KBM-7 (cell line): ENCODE measurements at places on chromosomes 4 and X.

GRCh38 chrX:118189000-118189399 is 72.4 kb upstream of the KLHL13 start:
- DNase-seq = peak; percentile 7

GRCh38 chr4:73683033-73683432 is 57.3 kb upstream of the CXCL8 start:
- DNase-seq = no peak

GRCh38 chr4:129446074-129446473 is 350.1 kb downstream of the C4orf33 start:
- DNase-seq = no peak

DNA sequence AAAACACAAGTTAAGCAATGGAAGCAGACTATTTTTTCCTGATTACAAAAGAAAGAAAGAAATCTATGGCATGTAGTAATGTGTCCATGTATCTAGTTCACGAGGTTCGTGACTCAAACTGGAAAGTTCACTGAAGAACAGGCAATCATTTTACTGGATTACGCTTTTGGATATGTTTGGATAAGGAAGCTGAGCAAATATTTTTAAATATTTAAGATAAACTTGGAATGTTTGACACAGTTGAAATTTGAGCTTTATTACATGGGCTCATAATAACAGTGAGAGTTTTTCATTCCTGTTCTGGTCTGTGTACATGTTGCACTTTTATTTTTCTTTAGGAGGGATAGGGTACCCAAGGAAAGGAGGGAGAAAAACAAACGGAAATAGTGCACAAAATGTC is 244.2 kb upstream of the GK2 start:
- no peak for DNase-seq

- peak; percentile 92 for DNase-seq
These were observed 31.5 kb upstream of the ELF2 start for GRCh38 chr4:139208404-139208945.

DNA sequence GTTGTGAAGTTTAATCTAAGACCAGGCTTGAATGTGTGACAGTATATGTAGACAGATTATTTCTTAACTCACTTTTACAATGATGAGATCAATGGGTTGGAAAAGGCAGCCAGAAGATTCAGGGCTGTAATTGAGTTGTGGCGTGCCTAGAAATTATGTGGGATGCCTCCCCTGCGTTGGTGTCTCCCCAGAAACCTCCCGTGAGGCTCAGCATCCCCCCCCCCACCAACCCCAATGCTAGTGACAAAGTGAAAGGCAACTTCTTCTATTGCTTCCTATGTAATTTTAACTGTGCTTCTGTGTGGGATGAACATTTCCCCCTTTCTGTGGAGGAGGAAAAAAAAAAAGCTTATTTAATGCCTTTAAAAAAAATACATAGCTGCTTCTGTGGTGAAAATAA is 297.9 kb downstream of the ARHGAP10 start:
- no peak for DNase-seq

GRCh38 chr4:75673959-75674328 is 733 bp upstream of the G3BP2 start:
- no peak for DNase-seq

GRCh38 chrX:68490644-68491043 is 8.2 kb upstream of the YIPF6 start:
- peak; percentile 34 for DNase-seq

- no peak for DNase-seq
These were observed 60.6 kb upstream of the LIMCH1 start for GRCh38 chr4:41477181-41477905.

GRCh38 chr4:88481537-88481936 is 24.6 kb downstream of the HERC5 start:
- DNase-seq = no peak

GRCh38 chrX:120120223-120120622 is 4.5 kb upstream of the RHOXF1 start:
- DNase-seq = no peak

DNA sequence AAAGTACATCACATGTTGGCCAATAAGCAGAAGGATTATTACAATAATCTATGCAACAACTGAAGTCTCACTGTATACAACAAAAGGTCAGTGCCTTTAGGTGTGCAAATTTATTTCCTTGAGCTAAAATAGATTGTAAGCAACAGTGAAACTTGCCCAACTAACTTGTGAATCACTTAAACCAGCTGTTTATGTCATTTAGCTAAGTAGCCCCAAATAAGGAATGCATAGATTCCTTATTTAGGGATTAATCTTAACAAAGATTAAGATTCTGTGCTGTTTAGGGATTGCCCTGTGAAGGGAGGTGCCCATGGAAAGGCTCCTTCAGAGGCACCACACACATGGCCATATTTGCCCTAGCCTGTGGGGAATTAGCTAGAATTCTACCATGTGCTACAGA is 168.6 kb downstream of the MAML3 start:
- DNase-seq = no peak
